Amygdala (tissue), 56 donors: ENCODE measurements at places on chromosomes 4 and X.
A peak's percentile ranks its signal among the peaks of the same experiment; 100 is the strongest.

- no peak for DNase-seq
Observed at GRCh38 chrX:106286053-106286650, 118.0 kb downstream of the PWWP3B start.

DNA sequence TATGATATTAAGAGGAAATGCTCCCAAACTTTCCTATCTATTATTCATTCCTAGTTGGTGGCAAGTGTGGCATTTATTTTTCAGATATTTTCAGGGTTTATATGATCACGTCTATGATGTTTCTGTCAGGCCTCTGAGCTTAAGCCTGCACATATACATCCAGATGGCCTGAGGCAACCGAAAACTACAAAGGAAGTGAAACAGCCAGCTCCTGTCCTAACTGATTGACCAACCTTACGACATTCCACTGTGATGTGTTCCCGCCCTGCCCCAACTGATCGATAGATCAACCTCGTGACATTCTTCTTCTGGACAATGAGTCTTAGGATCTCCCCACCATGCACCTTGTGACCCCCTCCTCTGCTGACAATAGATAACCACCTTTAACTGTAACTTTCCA, 67.6 kb upstream of the CTSO start:
- no peak for DNase-seq

DNA sequence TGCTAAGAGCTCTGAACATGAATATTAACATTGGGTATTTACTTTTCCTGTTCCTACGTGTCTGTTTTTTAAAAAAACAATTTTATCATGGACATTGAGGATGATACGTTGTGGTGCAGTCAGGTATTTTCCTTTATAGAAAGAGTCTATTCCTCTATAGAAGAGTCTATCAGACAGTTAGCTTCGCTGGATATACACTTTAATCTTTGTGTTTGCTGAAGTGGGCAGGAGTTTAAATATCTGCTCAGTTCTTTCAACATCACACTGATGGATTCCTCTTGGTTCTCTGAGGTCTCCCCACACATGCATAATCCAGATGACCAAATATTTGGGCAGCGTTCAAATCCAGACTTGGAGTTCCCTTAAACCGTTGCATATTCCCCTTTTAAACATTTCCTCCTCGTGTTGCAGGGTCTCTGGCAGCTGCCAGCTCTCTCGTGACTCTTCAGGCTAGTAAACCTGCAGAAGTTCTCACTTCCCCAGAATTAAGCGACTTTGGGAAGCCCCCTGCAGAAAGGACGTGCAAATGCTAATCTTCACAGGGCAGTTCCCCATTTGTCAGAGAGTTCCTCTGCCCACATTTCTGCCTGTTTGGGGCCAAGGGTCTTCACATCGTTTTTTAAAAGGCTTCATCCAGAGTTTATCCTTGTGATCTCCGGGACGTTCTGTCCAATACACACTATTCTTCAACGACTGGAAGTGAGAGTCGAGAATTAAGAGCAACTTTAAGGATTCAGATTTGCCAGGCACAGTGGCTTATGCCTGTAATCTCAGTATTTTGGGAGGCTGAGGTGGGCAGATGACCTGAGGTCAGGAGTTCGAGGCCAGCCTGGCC, 20.5 kb upstream of the DHRSX start:
- DNase-seq, result no peak

GRCh38 chr4:73067971-73068394, 1.5 kb downstream of the COX18 start:
- no peak for DNase-seq

DNA sequence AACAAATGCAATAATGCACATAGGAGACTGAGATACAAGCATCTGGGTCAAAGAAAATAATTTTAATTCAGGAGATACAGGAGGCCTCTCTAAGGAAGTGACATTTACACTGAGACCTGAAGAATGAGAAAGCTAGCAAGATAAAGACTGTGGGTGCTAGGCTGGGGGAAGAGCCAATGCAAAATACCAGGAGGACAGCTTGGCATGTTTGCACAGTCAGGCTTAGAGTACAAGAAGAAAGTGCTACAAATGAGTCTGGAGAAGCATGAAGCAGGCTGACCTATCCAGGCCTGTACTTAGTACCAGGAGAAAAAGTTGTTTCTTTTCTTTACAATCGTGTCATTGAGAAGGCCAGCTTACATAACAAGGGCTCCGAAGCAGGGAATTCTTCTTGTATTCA, 56.9 kb downstream of the GABRB1 start:
- DNase-seq, result no peak

DNA sequence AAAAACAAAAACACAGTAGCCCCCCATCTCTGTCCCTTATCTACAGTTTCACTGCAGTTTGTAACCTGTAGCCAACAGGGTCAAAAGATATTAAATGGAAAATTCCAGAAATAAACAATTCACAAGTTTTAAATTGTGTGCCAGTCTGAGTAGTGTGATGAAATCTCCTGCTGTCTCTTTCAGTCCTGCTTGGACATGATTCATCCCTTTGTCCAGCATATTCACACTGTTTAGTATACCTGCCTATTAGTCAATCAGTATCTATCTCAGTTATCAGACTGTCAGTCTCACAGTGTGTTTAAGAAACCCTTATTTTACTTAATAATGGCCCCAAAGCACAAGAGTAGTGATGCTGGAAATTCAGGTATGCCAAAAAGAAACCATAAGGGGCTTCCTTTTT, 21.9 kb downstream of the CNOT6L start:
- no peak for DNase-seq

- no peak for DNase-seq
Observed at GRCh38 chr4:145538596-145538995, 56.9 kb downstream of the SMAD1 start.

- no peak for DNase-seq
Observed at GRCh38 chr4:138114434-138114833, 127.7 kb downstream of the SLC7A11 start.

- peak; percentile 1 for DNase-seq
Observed at GRCh38 chrX:13937370-13938050, 92.2 kb downstream of the GEMIN8 start.

DNA sequence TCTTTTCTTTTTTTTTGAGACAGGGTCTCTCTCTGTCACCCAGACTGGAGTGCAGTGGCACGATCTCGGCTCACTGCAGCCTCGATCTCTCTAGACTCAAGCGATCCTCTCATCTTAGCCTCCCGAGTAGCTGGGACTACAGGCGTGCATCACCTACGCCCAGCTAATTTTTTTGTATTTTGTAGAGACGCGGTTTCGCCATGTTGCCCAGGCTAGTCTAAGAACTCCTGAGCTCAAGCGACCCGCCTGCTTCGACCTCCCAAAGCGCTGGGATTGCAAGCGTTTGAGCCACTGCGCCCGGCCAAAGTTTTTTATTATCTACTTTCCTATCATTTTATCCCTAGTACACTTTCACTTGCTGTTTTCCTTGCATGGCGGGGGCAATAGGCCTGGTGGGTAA, 1.4 kb downstream of the UBA6 start:
- no peak for DNase-seq

DNA sequence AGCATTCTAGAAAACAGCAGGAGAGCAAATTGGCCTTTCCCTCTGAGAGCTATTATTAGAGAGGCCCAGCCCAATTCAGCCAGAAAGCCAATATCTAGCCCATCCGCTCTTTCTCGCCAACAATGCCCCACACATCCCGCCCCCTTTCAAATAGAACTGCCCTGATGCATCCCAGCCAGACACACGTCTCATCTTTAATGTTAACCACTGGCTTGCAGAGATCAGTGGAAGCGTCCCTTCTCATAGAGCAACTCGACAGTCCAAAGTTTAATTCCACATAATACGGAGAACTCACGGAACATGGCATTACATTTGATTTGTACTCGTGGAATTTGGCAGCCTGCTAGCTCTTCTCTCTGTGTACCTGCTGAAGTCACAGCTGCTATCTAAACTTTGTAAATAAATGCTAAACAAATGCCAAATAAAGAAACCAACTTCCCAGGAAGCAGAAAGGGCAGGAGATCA, 304.4 kb downstream of the DHX15 start:
- DNase-seq, result no peak

DNA sequence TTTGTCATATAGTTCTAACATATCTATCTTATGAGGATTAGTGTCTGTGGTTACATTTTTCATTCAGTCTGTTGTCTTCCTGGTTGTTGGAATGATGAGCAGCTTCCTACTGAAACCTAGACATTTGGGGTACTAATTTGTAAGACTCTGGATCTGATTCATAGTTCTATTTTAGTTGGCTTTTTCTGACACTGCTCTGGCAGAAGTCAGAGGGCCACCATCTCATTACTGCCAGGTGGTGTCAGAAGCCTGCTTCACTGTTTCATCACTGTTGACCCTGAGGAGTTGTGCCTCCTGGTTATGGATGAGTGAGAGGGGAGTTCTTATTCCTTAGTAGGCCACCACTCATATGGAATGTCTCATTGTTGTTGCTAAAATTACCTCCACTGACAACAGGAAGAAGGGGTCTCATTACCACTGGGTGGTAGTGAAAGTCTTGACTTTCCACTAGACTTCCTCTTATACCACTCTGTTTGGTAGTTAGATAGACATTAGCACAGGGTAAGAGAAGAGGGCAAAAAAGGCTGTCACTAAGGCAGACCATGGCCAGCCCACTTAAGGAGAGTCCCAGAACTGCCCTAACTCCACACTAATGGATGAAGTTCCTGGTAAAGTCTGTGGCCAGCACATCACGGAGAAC, 395.2 kb downstream of the SPOCK3 start:
- DNase-seq, result no peak

GRCh38 chr4:48190839-48191238, 56.8 kb upstream of the TXK start:
- DNase-seq, result no peak

- DNase-seq, result no peak
Observed at GRCh38 chr4:89929425-89930159, 34.9 kb downstream of the MMRN1 start.

- DNase-seq, result no peak
Observed at GRCh38 chr4:46508216-46508615, 118.3 kb upstream of the GABRA2 start.

DNA sequence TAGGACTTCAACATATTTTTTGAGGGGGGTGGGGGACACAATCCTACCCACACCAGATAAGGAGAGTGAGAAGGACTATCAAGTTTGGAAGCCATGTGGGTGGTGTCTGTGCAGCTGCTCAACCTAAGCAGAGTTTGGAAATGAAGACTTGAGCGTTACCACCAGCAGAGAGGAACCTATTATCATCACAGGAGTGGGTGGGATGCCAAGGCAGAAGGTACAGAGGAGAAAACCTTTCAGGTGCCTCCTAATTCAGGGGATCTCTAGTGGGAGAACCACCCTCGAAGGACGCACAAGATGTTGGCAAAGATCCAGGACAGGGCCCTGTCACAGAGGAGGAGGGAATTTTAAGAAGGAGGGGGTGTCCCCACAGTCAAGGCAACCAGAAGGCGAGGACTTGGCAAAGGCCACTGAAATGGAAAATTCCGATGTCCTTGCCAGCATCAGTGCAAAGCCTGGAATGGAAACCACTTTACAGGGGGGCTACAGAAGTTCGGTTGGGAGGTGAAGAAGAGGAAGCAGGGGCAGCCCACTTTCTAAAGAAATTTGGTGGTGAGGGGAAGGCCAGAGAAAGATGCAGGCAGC, 8.4 kb upstream of the GPM6B start:
- DNase-seq, result no peak

GRCh38 chr4:156591679-156592078, 379.9 kb downstream of the PDGFC start:
- no peak for DNase-seq

- no peak for DNase-seq
Observed at GRCh38 chr4:120939693-120940092, 17.2 kb upstream of the PRDM5 start.

GRCh38 chr4:17559709-17560048, 17.3 kb upstream of the LAP3 start:
- DNase-seq, result no peak

DNA sequence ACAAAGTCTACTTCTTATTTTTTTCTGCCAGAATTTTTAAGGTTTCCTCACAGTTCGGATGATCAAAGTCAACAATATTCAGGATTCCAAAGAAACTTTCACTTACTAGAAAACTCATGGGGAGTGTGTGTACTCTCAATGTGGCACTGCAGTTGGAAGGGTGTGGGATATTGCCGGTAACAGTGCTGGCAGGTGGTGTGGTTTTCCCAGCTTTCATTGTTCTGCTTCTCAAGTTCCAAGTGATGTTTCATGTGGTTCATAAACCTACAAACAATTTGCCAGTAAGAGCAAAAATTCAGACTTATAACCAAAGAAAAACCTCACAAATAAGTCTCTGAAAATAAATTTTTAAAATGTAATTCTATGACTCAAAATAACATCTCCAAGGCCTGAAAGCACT, 39.8 kb downstream of the ZNF280C start:
- DNase-seq, result no peak

GRCh38 chr4:3873408-3874027, 107.3 kb downstream of the ADRA2C start:
- no peak for DNase-seq

- peak; percentile 57 for DNase-seq
Observed at GRCh38 chr4:82044141-82044993, 329.4 kb downstream of the HNRNPD start.

DNA sequence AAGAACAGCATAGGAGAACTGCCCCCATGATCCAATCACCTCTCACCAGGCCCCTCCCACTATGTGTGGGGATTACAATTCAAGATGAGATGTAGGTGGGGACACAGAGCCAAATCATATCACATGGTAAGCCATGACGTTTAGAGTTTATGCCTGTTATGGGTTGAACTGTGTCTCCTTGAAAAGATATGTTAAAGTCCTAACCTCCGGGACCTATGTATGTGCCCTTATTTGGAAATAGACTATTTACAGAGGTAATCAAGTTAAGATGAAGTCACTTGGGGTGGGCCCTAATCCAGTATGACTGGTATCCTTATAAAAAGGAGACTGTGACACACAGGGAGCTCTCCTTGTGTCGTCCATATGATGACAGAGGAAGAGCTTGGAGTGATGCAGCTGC, 25.2 kb upstream of the SLC2A9 start:
- no peak for DNase-seq

- DNase-seq, result no peak
Observed at GRCh38 chrX:96909291-96909690, 25.6 kb downstream of the RPA4 start.

DNA sequence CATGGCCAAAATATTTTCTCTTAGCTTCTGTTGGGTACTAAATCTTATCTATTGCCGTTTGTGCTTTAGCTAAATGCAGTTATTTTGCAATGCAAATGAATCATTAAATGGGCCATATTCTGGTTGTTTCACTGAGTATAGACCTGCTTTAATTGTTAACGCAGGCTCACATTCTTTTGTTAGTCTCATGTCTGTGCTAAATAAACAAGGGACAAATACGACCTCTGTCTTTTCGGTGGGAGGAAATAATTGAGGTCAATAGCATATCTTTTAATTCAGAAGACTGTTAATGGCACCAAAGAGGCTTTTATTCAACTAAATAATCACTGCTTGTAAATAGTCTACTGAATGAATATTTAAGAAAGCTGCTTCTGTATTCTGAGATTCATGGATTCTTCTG, 76.9 kb downstream of the DIAPH2 start:
- no peak for DNase-seq
